Putamen (tissue), 1 donor: ENCODE measurements at places on chromosomes 5 and 9.

DNA sequence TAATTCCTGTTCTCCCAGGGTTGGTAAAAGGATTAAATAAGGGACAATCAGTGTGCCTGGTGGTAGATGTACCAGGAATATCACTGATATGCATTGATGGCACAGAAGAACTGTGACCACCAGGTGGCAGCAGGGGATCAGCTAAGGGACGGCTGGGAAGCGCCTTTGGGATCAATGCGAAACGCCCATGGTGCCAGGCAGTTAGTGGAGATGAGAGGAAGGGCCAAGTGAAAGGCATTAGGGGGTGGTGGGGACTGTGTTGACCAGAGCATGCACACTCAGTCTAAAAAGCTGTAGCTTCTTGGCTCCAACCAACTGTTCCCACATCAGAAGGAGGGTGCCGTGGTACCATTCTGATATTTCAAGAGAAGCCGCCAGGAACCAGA, 55.6 kb downstream of the ARHGEF37 start:
- DNase-seq = peak; percentile 56

- DNase-seq = no peak
Measured at GRCh38 chr9:129184596-129185122, 6.6 kb upstream of the IER5L start.

DNA sequence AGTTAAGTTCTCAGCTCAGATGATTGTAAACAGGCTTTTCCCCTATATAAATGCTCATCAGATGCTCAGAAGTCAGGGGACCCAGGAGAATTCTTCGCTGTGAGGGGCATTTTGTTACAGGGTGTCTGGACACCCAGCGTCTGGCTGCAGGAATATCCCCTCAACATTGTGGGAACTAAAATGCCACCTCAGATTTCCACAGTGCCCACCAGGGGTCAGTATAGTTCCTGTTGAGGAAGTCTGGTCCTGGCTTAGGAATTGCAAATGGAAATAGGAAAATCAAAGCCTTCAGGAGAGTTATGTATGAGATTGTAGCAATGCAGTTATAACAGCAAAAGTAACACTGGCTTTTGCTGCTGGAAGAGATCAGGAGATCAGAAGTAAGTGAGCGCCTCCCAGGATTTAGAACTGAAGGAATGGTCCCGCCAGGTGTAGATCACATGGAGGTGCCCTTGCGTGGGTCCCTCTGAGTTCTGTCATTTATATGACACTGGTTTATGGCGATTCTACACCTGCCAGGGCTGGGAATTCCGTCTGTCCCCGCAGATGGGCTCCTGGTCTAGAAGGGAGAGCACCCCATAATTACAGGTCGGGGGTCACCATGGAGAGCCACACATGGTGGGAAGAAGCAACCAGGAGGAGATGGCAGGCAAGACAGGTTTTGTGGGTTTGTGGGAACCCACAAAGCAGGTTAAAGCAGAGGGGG, 47.1 kb upstream of the CTSL start:
- peak; percentile 52 for DNase-seq

GRCh38 chr9:88462191-88462590, 72.8 kb upstream of the NXNL2 start:
- no peak for DNase-seq
